Skeletal muscle tissue (tissue), 5 donors: ENCODE measurements at places on chromosomes 3 and 15. TPM values are rescaled to one million over a fixed set of nuclear protein-coding genes. Genes with fewer than 3 reads are reported as not detected.

OR5K4 gene
- total RNA-seq = not detected

PPP2R3A gene
- total RNA-seq = 45.9 TPM

IL16 gene
- 4.7 TPM for total RNA-seq

UBAP1L gene
- total RNA-seq = 2.1 TPM
